T-cell (primary cell): ENCODE measurements at places on chromosomes 5 and 9.

GRCh38 chr9:93372391-93372790, 79.1 kb upstream of the FAM120A start:
- no peak for DNase-seq

- no peak for DNase-seq
Measured at GRCh38 chr5:68428231-68428811, 212.8 kb downstream of the PIK3R1 start.

GRCh38 chr5:140358738-140359310, 1.2 kb upstream of the SLC4A9 start:
- DNase-seq, result no peak

GRCh38 chr9:4192450-4192849, 107.4 kb downstream of the GLIS3 start:
- DNase-seq, result no peak

DNA sequence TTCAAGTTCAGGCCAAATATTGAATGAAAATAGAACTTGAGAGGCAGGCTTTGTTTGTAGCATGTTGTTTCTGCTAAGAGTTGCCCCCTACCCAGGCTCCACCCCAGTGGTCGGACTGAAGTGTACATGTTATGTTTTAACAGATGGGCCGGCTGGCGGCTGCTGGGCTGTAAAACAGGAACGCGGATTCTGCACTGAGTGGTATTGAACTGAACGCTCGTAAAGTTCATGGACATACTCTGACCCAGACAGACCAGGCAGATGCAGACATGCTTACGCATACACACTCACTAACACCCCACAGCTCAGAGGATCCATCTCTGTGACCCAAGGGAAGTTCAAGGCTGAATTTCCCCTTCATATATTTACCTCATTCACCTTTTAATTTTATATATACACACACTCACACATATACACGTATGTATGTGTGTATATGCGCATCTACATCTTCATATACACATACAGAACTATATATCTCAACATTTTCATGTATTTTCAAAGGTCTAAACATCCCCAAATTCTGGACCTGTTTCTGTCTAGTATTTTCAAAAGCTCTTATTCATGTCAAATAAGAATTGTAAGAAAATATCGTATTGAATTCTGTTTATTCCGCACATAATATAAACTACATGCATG, 1.4 kb downstream of the MARCHF3 start:
- DNase-seq, result no peak

GRCh38 chr9:136786451-136786850, 4.7 kb upstream of the TMEM141 start:
- no peak for DNase-seq

DNA sequence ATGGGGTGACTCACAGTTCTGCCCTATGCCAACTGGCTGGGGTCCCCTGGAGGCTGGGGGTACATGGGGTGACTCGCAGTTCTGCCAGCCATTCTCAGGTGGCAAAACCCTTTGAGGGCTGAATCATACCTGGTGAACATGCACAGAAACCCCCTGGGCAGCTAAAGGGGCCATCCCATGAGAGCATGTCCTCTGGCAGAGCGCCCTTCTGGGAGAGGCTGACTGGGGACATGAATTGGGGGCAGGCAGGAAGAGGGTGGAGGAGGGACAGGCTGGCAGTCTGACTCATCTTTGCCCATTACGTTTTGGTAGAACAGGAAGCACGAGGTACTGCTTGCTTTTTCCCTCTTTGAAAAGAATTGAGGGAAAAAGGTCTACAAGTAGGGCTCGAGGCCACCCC, 16.7 kb downstream of the TRAF1 start:
- DNase-seq, result no peak

DNA sequence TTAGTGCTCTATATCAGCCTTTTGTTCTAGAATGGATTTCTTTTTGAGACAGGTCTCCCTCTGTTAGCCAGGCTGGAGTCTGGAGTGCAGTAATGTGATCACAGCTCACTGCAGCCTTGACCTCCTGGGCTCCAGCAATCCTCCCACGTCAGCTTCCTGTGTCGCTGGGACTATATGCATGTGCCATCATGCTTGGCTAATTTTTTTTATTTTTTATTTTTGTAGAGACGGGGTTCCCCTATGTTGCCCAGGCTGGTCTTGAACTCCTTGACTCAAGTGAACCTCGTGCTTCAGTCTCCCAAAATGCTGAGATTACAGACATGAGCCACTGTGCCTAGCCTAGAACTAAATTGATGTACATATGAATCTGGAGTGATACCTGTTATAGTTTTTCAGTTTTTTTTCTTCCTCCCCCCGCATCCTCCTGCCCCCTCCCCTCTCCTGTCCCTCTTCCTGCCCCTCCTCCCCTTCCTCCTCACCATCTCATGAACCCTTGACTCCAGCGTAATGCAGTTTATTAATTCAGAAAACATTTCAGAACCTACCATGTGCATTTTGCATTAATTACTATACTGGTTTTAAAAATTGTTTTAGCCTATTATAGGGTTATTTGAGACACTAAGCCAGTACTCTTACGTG, 37.4 kb upstream of the TNFAIP8 start:
- DNase-seq, result no peak
